Activated CD4-positive, alpha-beta T cell treated with anti-CD3 and anti-CD28 coated beads for 48 hours (primary cell): ENCODE measurements at places on chromosomes 16 and 17.
A peak's percentile ranks its signal among the peaks of the same experiment; 100 is the strongest.

GRCh38 chr16:14097182-14097959 is 26.3 kb downstream of the MRTFB start:
- DNase-seq = no peak

DNA sequence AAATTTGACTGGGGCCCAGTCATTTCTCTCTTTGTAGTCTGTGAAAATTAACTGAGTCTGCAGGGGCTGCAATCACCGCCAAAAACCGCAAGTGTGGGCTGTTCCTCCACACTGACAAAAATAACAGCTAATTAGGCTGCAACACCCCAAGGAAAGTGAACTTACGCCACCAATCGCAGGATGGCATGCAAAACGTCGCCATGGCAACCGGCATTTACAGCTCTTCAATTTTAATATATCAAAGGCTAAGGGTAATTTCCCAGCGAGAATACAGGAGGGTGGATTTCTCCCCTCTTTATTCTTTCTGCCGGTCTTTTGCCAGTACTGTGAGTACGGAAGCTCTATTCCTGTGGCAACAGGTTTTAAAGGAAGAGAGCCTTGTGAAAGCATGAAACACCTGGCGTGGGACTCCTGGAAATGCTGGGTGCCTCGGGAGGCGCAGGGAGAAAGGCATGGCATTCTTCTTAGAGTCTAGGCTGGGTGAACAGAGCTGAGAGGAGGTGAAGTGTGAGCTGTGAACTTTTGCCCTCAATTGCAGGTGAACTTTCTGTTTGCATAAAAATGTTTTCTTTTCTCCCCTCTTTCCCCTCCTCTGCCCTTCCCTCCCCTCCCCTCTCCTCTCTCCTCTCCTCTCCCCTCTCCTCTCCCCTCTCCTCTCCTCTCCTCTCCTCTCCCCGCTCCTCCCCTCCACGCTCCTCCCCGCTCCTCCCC is 399.7 kb downstream of the XYLT1 start:
- peak; percentile 88 for DNase-seq

GRCh38 chr17:41417576-41418015 is 6.8 kb downstream of the KRT37 start:
- peak; percentile 9 for DNase-seq

GRCh38 chr16:67393111-67393787 is at the start of gene TPPP3:
Gene TPPP3 (minus strand): TSS chr16:67393498. CDS start chr16:67391111, 2,387 bp downstream.
- DNase-seq = peak; percentile 66

- DNase-seq = no peak
Measured at GRCh38 chr16:23504076-23504452, 6.2 kb downstream of the GGA2 start.

- no peak for DNase-seq
Measured at GRCh38 chr16:14303182-14303618, 232.1 kb downstream of the MRTFB start.

- no peak for DNase-seq
Measured at GRCh38 chr17:77366206-77366557, 225.4 kb downstream of the SEC14L1 start.

- no peak for DNase-seq
Measured at GRCh38 chr17:81114351-81115093, 50.8 kb upstream of the PVALEF start.

- peak; percentile 94 for DNase-seq
Measured at GRCh38 chr17:76141212-76142038, at the start of gene FOXJ1. Gene FOXJ1 (minus strand): TSS chr17:76141245. CDS start chr17:76140395, 850 bp downstream.

GRCh38 chr17:40035162-40035559 is 19.0 kb downstream of the MED24 start:
- peak; percentile 25 for DNase-seq

- DNase-seq = peak; percentile 89
Measured at GRCh38 chr16:84672276-84673202, 24.2 kb downstream of the KLHL36 start.

GRCh38 chr16:88454523-88454947 is 1.5 kb downstream of the ZFPM1 start:
- peak; percentile 65 for DNase-seq

DNA sequence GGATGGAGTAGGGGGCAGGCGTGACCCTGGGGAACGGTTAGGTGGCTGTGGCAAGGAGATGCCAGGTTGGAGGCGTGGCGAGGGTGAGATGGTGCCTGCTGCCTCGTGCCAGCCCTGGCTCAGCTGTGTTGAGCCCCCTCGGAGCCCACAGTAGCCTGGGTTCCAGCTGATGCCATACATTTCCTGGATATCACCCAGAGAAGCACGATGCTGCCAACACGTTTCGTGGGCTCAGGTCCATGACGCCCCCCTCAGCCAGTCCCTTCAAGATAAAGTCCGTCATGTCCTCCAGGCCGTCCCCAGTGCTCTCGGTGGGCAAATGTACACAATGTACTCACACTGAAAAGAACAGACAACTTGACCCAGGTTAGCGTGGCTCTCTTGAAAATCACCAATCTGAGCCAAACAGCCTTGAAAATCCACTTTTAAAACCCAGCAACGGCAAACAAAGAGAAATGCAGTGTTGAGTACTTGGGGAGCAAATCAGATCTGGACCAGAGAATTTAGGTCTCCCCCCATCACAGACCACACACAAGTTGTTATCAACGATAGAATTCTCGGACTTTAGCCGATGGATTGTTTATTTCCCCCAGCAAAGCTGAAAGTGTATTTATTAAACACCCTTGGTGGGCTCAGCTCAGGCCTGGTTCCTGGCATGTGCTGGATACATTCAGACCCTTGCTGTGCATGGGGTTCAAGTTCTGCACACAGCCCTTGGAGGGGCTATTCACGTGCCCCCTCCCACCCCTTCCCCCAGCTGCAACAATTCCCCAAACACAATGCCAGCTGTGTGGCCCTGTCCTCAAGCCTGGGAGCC is 102.8 kb upstream of the PLCG2 start:
- DNase-seq = no peak

GRCh38 chr17:27244491-27245223 is 49.3 kb upstream of the WSB1 start:
- DNase-seq = no peak

DNA sequence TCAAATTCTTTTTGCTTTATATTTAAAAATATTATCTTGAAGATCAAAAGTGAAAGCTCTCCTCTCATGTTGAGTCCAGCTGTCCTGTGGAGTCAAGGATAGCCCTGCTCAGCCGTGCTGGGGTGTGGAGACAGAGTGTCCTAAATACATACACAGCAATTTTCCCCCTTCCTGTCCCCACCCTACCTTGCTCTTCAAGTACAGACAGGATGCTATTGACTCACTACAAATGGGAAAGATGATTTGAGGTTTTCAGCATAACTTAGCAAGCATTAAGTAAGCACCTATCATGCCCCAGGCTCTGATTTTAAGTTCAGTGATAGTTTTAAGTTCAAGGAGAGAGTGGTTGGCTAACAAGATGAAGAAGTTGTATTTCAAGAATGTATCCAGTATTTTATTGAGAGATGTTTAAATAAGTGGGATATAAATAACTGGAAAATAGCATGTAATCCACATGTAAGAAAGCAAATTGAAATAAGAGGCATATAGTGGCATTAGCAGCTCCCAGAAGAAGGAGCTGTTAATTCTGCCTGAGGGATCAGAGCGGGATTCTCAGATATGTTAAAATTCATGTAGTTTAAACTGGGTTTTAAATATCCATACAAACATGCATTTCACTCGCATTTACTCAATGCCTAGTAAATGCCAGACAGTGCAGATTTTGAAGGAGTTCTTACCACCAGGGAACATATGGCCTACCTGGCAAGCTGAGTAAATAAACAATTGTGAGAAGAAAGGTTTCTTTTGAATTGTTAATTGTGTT is 183.5 kb upstream of the ANKFN1 start:
- no peak for DNase-seq

DNA sequence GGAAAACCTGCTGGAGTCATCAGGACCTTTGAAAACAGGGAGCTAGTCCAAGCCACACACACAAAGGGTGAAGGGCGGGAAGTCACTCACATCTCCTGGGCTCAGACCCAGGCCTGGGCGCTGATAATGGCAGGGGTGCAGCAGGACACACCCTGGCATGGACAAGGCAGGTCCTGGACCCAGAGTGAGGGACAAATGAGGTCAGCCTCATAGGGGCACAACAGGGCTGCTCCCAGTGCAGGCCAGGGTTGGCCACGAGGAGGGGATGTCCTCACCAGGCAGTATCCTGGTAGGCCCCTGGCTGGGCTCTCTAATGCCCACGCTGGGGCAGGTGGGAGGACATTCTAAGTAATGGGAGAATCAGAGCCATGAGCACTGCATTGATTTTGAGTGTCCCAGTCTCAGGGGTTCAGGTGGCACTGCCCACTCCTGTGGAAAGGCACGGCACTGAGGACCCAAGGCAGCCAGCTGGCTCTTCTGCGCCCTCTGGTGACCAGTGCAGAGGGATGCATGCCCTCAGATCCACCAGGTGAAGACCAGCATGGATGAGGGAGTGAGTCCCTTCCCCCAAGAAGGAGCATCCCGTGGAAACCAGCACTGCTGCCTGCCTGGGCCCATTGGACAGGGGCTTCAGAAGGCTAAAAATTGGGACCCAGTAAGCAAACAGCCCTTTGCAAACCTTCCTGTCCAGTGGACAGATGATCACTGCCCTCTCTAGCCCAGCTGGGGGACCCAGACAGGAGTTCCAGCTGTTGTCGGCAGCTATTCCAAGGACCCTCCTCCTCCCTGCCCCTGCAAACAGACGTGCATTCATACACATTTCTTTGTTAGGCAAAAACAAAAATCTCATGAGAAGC is 23.4 kb upstream of the SREBF1 start:
- DNase-seq = peak; percentile 78

DNA sequence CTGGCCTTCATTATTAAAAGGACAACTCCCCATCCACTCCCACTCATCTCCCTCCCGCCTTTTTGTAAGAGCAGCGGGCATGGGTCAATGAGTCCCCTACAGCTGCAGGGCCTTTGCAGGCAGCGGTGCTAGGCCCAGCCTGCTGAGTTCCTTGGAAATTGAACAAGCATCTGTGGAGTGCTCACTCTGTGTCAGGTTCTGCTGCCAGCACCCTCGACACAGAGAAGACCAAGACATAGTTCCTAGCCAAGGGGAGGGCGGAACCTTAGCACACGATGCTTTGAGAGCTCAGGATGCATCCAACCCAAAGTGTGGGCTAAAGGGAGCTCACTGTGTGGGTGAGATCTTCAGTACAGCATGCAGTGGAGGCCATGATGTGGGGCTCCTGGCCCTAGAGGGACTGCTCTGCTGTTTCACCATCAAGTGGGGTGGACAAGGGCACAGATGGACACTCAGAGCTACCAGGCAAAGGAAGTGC is 27.6 kb downstream of the RMI2 start:
- DNase-seq = no peak

- DNase-seq = no peak
Measured at GRCh38 chr17:44915862-44916780, 821 bp upstream of the GFAP start.
